Progenitor cell of endocrine pancreas (in vitro differentiated cells): ENCODE measurements at places on chromosomes 6 and 20. TPM values are rescaled to one million over a fixed set of nuclear protein-coding genes. Genes with fewer than 3 reads are reported as not detected.

GRCh38 chr20:16693278-16693677 lies 36.5 kb upstream of the SNRPB2 start:
- no peak for DNase-seq
- H3K4me3 ChIP-seq = no peak overlapping the region

GRCh38 chr6:158751921-158752320 lies 67.2 kb downstream of the EZR start:
- peaks cover 11% of the 10 kb centered on the region for H3K4me1 ChIP-seq
- DNase-seq = no peak
- peak overlapping the region; percentile 87 for H3K27ac ChIP-seq
- H3K4me3 ChIP-seq = no peak overlapping the region
- no peaks in the 10 kb centered on the region for H3K27me3 ChIP-seq

DNA sequence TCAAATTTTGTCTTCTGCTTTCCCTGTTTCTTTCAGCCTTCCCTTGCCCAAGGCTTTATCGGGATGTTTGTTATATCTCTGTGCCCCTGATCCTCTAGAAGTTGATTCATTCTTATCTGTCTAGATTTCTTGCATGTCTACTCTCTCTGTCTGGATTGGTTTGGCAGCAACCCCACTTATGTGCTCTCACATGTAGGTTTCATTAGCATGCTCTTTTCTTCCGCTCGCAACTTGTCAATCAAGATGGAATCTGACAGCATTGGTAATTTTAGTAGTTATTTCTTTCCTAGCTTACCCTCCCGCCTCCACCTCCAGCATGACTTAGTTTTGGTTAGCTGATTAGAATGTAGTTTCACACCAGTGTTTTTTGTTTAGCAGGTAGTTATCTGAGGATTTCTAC lies 39.3 kb downstream of the LRRC1 start:
- H3K4me1 ChIP-seq = peaks cover 21% of the 10 kb centered on the region
- no peak for DNase-seq
- H3K4me3 ChIP-seq = no peak overlapping the region
- no peaks in the 10 kb centered on the region for H3K36me3 ChIP-seq
- no peaks in the 10 kb centered on the region for H3K27me3 ChIP-seq

- H3K27me3 ChIP-seq = no peaks in the 10 kb centered on the region
- H3K4me1 ChIP-seq = no peaks in the 10 kb centered on the region
Measured at GRCh38 chr6:9112544-9112943, 677.2 kb upstream of the SLC35B3 start.

Gene CST3
- 247 and 257 TPM in 2 replicates for total RNA-seq

Gene ARFRP1
- total RNA-seq = 51.0 and 53.8 TPM in 2 replicates
